Caki2 (cell line): ENCODE measurements at places on chromosomes 7 and 10. TPM values are rescaled to one million over a fixed set of nuclear protein-coding genes. Genes with fewer than 3 reads are reported as not detected.

GRCh38 chr7:54932818-54933543 lies 85.8 kb upstream of the EGFR start:
- peak; percentile 73 for DNase-seq

KMT2C gene
- 11.1 and 31.5 TPM in 2 replicates for total RNA-seq

DNA sequence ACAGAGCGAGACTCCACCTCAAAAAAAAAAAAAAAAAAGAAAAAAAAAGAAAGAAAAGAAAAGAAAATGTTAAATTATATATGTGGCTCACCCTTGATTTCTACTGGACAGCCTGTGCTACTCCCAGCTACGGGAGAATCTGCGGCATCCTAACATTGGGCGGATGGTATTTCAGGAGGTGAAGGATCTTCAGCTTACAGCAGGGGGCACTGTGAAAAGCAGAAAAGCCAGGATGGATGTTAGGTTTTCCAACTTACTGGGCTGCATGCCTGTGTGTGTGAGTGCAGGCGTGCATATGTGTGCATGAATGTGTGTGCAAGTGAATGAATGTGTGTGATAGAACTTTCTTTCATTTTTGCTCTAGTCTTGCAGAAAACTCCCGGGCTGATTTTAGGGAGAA lies 1066.5 kb downstream of the TYW1 start:
- no peak for DNase-seq

CCL24 gene
- total RNA-seq = not detected in 2 replicates

DNA sequence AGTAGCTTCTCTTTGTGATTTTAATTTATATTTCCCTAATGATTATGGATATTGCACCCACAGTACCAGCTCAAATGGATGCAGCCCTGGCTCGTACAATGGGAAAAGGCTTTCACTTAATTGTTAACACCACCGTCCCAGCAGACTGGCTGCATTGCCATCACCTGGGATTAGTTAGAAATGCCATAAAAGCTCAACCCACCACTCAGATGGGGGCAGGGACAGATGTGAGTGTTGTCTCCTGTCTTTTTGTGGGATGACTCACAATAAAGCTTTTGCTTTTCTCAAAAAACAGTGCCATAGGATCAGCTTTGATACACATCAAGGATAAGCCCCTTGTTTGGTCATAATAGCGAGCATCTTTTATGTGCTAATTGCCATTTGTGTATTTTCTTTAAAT lies 729.1 kb downstream of the TNS3 start:
- DNase-seq = no peak

DNA sequence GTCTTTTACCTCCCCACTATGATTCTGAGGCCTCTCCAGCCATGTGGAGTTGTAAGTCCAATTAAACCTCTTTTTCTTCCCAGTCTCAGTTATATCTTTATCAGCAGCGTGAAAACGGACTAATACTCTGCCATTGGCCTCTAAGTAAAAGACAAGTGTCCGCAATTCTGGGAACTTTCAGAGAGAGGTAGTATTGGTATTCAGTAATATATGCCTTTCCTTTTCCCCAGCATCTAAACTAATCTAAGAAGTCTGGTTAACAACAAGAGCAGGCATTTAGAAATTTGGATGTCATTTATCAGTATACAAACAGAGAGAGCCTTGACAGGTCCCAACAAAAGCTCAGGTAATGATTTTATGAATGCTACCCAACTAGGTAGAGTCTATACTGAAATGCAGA lies 95.2 kb downstream of the ATE1 start:
- DNase-seq = no peak

DBF4 gene
- total RNA-seq = 27.4 and 63.2 TPM in 2 replicates

DNA sequence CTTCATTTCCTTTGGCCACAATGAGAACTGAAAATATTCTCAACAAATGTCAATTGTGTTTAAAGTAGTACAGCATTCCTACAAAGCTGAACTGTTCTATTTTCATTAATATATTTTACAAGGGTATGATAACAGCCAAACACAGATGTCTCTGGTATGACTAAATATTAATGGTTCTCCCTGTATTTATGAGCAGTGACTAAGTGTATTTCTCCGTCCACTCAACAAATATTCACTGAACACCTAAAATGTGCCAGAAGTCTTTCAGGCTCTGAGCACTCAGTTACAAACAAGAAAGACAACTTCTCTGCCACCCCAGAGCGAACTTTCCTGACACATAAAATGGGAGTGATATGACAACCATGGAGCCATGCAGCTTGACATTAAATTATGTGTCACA lies 135.6 kb downstream of the VPS41 start:
- DNase-seq = no peak

DNA sequence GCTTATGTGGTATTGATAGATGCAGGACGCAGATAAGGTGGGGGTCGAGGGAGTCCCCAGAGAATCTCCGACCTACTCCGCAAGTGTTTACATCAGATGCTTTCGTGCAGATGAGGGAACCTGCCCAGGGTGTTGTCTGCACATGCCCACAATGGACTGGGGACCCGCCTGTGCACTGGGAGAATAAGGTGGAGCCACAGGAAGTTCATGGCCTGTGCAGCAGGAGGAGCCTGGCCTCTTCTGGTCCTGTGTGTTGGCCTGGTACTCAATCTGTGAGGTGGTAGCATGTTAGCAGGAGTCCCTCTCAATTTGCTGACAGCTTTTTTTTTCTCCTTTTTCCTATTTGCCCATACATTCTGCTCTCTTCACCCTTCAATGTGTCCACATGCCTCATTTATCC lies 54.1 kb upstream of the AKR1C1 start:
- no peak for DNase-seq

DNA sequence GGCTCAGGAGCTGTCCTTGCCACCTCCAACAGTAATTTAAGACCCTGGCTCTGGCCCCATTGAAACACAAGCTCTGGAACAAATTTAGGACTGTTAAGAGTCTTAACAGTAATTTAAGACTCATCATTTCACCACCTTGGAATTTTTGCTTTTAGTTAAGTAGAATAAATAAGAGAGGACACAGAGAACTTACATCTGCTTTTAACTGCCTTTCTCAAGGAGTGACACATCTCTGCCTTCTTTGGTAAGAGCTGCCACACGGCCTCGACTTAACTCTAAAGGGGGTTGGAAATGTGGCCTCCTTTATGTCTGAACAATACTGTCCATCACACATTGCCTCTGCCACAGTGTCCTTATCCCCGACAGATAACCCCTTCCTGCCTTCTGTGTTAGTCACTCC lies 77.9 kb downstream of the HERPUD2 start:
- no peak for DNase-seq

GRCh38 chr10:117096599-117097201 lies 41.4 kb downstream of the VAX1 start:
- no peak for DNase-seq

GRCh38 chr7:106731187-106731586 lies 70.2 kb upstream of the CCDC71L start:
- DNase-seq = no peak

GRCh38 chr7:25402532-25402931 lies 174.2 kb upstream of the NPVF start:
- DNase-seq = no peak

GRCh38 chr7:12524794-12525386 lies 45.6 kb upstream of the SCIN start:
- peak; percentile 47 for DNase-seq

- no peak for DNase-seq
Observed at GRCh38 chr10:6173203-6173602, 29.5 kb upstream of the PFKFB3 start.

BTBD16 gene
- 0.14 and 0.88 TPM in 2 replicates for total RNA-seq

GDF10 gene
- total RNA-seq = not detected in 2 replicates

ABCA13 gene
- 2.8 and 6.3 TPM in 2 replicates for total RNA-seq

DNA sequence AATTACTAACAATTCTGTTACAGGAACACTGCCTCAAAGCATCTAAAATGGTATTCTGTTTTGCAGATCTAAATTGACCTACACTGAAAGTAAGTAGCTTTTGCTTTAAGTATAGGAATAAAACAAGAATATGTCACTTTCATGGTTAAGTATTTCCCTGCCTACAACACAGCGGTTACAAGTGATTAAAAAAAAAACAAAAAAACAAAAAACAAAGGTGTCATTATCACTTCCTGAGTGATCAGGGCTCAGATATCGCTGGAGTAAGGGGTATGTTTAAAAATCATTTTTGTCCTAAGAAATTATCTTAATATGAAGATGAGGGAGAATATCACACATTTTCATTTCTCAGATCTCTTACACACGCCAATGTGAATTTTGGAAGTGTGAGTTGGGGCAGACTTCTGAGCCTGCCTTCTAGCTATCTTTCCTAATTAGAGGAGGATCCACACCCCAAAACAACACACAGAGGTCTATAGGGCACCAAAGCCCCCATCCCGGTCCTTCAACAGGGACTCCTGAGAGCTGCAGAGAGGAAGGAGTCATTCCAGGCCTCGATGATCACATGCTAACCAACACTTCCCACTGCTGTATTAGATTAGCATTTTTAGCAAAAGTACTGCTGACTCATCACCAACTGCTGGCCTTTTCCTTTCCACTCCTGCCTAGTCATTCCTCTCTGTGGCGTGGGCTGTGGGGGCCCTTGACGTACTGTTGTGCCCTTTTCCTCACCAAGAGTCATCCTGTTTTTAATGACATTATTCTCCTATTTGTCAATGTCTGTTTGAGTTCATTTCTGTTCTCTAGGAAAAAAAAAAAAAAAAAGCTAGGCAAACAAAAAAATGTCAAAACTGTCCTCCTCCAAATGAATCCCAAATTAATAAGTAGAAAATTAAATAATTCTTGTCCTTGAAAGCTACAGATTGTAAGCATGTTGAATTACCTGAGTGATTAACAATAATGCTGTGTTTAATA lies 31.2 kb downstream of the PRTFDC1 start:
- DNase-seq = peak; percentile 89
